Brain (organoid and tissue), 16 donors: ENCODE measurements at places on chromosomes 1 and 21. TPM values are rescaled to one million over a fixed set of nuclear protein-coding genes. Genes with fewer than 3 reads are reported as not detected.
A peak's percentile ranks its signal among the peaks of the same experiment; 100 is the strongest.

DNA sequence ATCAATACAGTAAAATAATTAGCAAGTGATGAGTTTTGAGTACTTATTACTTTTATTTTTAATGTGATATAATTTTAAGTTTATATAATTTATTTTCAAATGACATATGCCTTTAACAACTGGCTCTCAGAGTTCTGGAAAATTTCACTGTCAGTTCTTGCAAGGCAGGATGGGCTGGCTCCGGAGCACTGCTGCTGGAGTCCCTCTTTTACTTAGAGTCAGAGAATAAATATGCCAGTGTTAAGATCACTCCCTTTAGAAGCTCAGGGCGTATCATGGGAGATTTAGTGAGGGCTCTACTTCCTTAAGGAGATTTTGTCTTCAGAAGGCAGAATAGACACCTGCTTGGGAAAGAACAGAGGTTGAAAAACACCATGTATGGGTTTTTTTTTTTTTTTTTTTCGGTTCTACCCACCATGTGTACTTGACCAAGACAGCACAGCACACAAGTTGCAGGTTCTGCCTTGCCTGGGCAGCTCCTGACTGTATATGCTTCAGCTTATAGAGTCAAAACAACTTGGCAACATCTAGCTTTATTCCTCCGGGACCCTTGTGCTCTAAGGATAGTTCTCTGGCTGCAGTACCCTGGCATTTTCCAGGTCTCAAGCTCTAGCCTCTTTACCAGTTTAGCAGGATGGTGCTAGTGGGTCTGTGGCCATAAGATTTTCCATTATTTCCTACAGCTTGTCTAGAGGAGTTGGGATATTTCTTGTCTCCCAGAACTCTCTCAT is 29.7 kb upstream of the FMOD start:
- DNase-seq: no peak

DNA sequence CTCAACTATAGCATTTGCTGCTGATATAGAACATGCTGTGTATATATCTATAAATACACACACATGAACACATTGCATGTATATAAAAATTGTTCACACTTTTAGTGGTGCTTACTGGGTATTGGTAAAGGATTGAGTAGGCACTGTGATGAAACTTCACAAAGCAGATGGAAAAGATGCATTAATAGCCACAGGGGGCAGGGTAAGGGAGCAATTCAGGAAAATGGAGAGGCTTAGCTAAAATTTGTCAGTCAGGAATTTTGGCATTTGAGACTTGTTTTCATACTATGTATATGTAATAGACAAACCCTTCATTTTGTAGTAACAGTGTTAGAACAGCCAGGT is 633 bp upstream of the PPFIA4 start:
- no peak for DNase-seq

The CFAP74 gene
- 0.93 TPM for polyA plus RNA-seq

GRCh38 chr21:25871566-25871965 is 136.8 kb downstream of the GABPA start:
- no peak for DNase-seq

GRCh38 chr1:19597496-19598309 is 46.4 kb upstream of the NBL1 start:
- DNase-seq: peak; percentile 46

GRCh38 chr21:30979054-30979453 is 59.2 kb downstream of the KRTAP19-8 start:
- DNase-seq: no peak

- no peak for DNase-seq
Measured at GRCh38 chr21:44987886-44988606, 48.2 kb downstream of the SLX9 start.

The DMRTA2 gene
- 19.7 TPM for polyA plus RNA-seq

- no peak for DNase-seq
Measured at GRCh38 chr1:101247404-101248287, 10.8 kb downstream of the S1PR1 start.

DNA sequence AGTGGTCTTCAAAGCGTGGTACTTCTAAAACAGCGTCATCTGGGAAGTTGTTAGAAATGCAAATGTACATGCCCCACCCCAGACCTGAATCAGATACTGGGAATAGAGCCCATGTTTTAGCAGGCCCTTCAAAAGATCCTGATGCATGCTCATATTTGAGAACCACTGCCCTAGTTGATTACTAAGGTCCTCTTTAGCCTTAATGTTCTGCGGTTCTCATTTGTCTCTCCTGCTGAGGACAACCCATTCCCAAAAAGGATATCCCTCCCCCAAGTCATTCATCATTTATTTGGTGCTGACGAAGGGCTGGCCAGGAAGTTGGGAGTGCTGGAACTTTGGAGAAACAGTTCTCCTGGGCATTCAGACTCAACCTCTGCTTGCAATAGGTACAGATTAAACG is 92.4 kb upstream of the RALGPS2 start:
- no peak for DNase-seq

DNA sequence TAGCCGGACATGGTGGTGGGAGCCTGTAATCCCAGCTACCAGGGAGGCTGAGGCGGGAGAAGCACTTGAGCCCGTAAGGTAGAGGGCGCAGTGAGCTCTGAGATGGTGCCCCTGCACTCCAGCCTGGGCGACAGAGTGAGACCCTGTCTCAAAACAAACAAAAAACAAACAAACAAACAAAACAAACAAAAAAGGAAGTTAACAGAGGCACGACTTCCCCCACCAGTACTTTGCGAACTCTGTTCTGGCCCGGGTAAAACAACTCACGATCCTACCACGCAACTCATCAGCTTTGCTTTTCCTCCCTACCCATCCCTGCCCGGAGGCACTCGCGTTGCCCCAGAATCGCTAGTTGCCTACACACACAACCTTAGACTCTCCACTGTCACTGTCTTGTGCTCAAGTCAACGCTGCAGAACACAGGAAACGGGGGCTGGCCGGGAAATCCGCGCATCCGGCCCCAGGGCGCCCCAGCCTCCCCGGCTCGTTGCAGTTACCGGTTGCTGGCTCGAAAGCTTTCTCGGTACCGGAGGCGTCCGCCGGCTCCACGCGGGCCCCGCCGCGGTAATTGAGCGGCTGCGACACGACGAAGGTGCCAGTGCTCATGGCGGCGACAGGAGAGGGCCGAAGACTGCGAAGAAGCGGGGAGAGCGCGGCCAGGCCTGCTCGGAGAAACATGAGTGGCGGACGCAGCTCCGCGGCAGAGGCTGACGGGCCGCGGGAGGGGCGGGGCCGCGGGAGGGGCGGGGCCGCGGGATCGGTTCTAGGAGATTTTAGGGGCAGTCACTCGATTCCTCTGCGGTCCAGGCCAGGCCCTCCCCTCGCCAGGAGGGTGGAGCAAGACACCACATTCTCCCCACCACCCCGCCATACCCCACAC is at the start of gene ALDH9A1:
Gene ALDH9A1 (minus strand): TSS at position 682 of the 880 bp plus-strand sequence. CDS start 4 bp downstream, at position 678.
- peak; percentile 91 for DNase-seq

GRCh38 chr1:77652970-77653516 is 29.4 kb downstream of the ZZZ3 start:
- no peak for DNase-seq

DNA sequence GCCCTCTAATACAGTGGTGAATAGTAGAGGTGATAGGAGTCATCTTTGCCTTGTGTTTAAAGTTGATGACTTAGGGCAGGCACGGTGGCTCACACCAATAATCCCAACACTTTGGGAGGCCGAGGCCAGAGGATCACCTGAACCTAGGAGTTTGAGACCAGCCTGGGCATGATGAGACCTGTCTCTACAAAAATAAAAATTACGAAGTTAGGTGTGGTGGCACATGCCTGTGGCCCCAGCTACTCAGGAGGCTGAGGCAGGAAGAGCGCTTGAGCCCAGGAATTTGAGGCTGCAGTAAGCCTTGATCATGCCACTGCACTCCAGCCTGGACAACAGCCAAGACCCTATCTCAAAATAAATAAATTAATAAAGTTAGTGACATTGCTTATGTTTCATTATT is 26.6 kb downstream of the CAPZA1 start:
- DNase-seq: no peak

The CELA2A gene
- polyA plus RNA-seq: not detected

GRCh38 chr1:238099871-238100270 is 209.1 kb upstream of the ZP4 start:
- no peak for DNase-seq

The SAMSN1 gene
- polyA plus RNA-seq: 0.44 TPM

The LMNA gene
- 55.1 TPM for polyA plus RNA-seq

DNA sequence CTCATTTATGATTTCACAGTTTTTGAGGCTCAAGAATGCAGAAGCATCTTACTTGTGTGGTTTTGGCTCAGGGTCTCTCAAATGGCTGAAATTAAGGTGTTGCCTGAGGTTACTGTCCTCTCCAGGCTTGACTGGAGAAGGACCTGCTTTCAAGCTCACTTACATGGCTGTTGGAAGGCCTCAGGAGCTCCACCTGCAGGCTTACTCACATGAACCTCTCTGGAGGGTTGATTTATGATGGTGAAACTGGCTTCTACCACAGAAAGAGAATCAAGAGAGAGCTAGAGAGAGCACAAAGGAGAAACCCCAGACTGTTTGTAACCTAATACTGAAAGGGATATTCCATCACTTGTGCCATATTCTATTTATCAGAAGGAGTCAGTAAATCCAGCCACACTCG is 6.2 kb upstream of the KCNK2 start:
- no peak for DNase-seq

The NECAP2 gene
- polyA plus RNA-seq: 63.8 TPM

- peak; percentile 42 for DNase-seq
Measured at GRCh38 chr21:15730484-15731242, 881 bp downstream of the USP25 start.

The TMPRSS3 gene
- 139 TPM for polyA plus RNA-seq

GRCh38 chr1:31413405-31414001 is 490 bp downstream of the SERINC2 start:
- DNase-seq: no peak

The ANXA9 gene
- polyA plus RNA-seq: 2.4 TPM

DNA sequence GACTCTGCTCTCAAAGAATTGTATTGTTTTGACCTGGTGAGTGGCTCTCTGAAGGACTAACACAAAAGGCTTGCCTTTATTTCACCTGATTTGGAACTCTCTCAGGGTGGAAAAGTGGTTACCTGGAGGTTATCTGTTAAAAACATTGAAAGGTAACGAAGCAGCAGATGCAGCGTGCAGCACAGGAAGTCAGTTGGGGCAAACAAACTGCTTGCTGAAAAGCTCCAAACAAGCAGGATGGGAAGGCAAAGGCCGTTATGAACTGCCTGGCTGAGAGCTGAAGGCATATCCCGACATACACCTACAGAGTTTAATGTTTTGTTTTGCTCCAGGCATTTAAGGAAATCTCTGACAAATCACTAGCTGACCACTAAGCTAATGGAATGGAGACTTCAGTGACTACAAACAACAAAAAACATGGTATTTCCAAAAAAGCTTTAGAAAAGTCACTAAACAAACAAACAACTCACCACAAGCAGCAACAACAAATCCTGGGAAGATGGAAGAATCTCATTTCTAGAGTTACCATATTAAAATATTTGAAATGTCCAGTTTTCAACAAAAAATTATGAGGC is 44.3 kb upstream of the BATF3 start:
- DNase-seq: no peak

GRCh38 chr1:41582351-41582750 is 97.9 kb upstream of the EDN2 start:
- DNase-seq: no peak

DNA sequence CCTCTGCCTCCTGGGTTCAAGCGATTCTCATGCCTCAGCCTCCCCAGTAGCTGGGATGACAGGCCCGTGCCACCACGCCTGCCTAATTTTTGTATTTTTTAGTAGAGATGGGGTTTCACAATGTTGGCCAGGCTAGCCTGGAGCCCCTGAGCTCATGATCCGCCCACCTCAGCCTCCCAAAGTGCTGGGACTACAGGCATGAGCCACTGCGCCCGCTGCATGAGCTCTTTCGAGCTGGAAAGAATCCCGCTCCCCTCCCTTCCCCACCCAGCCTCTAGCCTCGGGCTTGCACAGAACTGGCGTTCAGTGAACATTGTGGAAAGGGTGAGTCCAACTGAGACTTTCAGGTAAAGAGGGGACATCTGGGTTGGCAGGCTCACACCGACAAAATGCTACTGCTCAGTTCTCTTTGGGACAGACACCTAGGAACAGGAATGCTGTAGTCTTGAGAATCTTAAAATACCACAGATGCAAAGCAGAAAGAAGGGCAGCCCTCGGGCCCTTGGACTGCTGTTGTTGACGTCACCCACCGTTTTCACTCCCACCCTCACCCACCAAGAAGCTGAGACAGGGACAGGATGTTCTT is 9.7 kb upstream of the GNG4 start:
- DNase-seq: no peak

DNA sequence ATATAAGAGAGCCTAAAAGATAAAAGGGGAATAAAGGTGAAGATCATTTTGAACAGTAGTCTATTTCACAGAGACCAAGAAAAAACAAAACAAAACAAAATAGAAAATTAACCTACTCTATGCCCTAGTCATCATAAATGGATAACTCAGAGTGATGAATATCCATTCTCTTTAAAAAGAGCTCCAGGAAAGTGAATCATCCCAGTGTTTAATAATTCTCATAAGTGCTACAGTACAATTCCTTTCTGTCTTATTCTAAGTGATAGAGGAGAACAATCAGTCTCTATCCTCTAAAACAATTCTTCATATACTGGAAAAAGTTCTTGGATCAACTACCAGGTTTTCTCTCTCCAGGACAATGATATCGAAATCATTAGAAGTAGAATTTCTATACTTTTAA is 45.8 kb downstream of the GDAP2 start:
- no peak for DNase-seq

The SPRR4 gene
- not detected for polyA plus RNA-seq

The RHEX gene
- not detected for polyA plus RNA-seq

- no peak for DNase-seq
Measured at GRCh38 chr1:198880397-198880796, 241.6 kb downstream of the PTPRC start.

DNA sequence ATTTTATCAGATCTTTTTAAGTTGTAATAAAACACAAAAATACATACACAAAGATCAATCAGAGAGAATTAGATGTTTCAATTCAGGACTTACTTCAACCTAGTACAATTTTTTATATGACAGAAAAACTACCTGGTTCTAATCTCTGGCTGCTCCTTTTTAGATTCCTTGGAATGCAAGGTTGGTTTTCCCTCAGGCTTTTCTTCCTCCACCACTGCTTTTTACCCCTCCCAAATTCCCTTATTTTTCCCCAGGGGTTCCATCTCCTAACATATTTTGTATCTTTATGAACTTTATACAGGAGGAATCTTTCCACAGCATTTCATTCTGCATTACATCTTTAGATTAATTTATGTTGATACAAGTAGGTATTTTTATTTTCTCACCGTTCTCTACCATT is 33.2 kb downstream of the PIK3R3 start:
- no peak for DNase-seq
